Activated T-helper 1 cell treated with anti-CD3 and anti-CD28 coated beads, Interleukin-2, amount 50 U/mL, for 16 hours (primary cell): ENCODE measurements at places on chromosomes 3 and 15.

DNA sequence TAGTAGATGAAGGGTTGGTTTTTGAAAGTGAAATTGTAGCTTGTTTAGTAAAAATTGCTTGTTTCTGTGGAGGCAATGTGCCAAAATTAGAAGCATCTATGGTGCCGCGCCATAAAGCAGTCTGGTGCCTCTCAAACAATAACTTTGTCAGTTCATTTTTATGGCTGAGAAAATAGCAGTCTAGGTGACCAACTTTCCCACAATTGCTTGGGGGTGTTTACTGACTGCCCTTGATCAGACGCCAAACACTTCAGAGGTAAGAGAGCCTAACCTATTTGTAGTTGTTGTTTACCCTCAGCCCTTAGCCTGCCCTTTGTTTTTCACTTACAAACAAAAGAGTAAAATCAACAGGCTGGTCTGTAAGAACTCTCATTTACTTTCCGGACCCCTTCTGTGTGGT is 174.5 kb downstream of the FNDC3B start:
- DNase-seq = no peak

DNA sequence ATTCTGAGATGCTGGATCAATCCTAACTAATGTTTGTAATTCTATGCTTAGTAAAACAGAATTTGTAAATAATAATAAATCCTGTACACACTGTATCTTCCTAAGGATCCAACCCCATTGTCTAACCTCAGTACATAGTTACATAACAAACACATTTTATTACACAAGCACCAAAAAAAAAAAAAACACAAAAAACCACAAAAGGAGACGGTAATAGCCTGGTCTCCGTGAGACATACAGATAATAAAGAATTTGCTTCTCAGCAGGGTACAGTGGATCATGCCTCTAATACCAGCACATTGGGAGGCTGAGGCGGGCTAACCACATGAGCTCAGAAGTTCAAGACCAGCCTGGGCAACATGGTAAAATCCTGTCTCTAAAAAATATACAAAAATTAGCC is 558.7 kb downstream of the MAGI1 start:
- no peak for DNase-seq

GRCh38 chr3:119595639-119596334 is 1.9 kb upstream of the PLA1A start:
- no peak for DNase-seq

DNA sequence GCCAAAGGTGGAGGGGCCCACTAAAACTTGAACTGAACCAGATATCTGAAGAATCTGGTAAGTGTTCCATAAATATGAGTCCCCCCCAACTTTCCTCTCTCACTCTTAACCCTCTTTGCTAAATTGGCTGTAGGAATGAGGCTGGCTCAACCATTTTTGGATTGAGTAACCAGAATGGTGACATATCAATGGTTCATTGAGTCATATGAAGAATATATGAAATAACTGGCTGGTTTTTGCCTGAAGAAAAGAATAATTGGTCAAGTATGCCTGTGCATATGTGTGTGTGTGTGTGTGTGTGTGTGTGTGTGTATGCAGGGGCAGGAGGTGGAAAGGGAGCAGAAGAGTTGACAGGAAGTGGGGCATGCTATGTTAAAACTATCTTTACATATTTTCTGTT is 472.9 kb upstream of the THBS1 start:
- no peak for DNase-seq

DNA sequence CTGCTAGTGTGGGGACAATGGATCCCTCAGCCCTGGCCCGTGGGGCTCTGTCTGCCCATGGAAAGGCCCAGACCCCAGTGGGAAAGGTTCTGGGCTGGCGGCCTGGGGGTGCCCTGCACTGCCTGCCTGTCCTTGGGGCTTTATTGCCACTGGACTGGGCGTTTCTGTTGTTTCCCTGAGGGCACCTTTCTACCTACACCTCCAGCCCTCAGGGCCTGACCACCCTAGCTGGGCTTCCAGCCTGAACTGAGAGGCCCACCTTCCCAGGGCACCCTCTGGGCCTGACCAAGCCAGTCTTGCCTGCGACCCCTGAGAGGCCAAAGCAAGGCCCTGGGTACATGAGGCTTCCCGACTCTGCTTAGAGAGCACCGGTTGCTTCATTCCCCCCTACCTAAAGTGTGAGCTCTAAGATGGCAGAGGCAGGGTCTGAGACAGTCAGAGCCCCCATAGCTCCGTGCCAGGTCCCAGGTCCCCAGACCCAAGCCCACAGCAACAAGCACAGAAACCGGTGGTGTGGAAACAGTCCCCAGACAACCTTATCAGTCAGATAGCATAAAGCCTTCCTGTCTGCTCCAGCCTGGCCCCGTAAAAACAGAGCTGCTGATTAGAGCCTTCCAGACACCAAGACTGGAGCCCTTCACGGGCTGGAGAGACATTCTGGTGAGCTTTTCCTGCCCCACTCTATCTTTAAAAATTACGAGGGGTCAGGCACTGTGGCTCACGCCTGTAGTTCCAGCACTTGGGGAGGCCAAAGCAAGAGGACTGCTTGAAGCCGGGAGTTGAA is 102.8 kb downstream of the CHSY1 start:
- DNase-seq = no peak

GRCh38 chr3:58005669-58006068 is 2.6 kb upstream of the FLNB start:
- DNase-seq = no peak

- DNase-seq = no peak
These were observed 5.2 kb downstream of the WNT5A start for GRCh38 chr3:55481744-55482495.

DNA sequence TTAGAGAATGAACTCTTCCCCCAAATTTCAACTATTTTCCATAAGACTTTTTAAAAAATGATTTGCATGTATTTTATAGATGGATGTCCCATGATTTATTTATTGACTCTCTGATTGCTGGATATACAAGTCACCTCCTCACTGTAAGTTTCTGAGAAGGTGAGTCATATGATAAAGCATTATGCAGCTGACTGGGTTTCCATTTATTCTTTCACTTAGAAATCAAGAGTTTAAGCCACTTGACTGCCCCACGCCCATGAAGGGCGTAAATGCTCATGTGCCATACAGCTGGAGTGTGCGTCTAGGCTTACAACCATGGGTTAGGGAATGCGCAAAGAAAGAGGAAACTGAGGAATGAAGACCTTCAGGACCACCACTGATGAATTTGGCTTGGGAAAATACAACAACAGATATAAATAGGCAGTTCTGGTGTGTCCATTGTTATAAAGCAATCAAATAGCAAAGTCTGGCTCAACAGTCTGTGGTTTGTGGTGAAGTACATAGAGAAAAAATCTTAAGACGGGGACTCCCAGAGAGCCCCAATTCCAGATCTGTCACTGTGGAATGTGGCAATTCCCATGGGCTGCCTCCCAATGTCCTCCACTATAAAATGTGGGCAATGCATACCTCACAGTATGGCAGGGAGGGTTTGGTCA is 20.3 kb downstream of the SLCO2A1 start:
- no peak for DNase-seq

- DNase-seq = no peak
These were observed 35.8 kb upstream of the ATOSA start for GRCh38 chr15:52714968-52715367.

- no peak for DNase-seq
These were observed 43.8 kb upstream of the TLE3 start for GRCh38 chr15:70141376-70142071.

- DNase-seq = no peak
These were observed 65.0 kb downstream of the PDZRN3 start for GRCh38 chr3:73559749-73560148.

DNA sequence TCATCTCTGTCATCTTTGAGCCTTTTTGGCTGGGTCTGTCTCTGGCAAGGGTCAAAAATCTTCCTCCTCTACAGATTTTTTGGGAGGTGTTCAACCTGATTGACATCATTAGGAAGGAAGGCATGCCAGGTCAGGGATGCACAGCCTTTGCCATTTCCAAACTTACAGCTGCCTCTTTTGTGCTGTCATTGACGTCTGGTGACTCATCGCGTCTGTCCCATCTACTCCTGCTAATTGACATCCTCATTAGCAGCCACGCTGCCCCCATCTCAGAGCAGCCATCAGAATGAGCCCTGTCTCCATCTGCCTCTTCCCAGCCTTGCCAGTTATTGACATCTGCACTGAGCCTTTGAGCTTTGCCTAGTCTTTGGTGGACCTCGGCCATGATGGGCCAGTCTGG is 53.0 kb downstream of the PDIA5 start:
- no peak for DNase-seq

GRCh38 chr15:100241572-100242482 is 99.9 kb downstream of the ADAMTS17 start:
- DNase-seq = no peak

- no peak for DNase-seq
These were observed 280.0 kb downstream of the PDCD6IP start for GRCh38 chr3:34078418-34078817.

GRCh38 chr3:168040607-168041208 is 55.0 kb downstream of the GOLIM4 start:
- no peak for DNase-seq

DNA sequence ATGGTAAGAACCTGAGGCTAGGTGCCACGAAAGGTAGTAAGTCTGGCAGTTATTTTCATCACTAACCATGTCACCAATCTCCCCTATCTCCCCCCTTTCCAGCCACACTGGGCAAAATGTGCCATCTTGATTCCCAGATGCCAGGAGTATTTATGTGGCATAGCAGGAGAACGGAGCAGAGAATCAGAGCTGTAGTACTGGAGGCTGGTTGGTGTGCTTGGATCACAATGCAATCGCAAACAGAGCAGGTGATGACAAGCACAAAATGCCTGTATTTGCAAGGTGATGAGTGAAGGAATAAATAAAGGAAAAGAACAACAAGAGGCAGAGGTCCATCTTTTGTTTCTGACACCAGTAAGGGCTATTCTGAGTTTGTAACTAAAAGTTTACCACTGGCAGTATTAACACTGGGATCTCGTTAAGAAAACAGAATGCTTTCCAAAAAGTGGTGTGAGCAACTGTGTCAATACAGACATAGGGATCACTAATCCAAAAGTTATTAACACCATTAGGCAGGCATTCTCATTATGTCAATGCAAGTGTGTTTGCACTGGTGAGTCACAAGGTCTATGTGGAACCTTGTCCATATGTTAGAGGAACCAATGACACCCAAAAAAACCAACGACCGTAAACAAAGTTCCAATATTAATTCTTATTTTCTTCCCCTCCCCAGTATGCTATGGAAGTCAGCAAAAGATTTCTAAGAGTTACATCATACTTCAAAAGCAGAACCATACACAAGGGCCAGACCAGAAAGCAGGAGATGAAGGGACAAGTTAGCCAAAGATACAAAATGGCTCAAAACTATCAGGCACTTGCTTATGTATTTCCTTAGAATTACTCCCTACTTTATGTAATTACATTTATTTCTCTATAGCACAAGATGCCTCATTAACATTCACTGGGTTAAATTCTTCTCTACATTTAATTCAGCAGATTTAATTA is 556.6 kb downstream of the FOXP1 start:
- no peak for DNase-seq

DNA sequence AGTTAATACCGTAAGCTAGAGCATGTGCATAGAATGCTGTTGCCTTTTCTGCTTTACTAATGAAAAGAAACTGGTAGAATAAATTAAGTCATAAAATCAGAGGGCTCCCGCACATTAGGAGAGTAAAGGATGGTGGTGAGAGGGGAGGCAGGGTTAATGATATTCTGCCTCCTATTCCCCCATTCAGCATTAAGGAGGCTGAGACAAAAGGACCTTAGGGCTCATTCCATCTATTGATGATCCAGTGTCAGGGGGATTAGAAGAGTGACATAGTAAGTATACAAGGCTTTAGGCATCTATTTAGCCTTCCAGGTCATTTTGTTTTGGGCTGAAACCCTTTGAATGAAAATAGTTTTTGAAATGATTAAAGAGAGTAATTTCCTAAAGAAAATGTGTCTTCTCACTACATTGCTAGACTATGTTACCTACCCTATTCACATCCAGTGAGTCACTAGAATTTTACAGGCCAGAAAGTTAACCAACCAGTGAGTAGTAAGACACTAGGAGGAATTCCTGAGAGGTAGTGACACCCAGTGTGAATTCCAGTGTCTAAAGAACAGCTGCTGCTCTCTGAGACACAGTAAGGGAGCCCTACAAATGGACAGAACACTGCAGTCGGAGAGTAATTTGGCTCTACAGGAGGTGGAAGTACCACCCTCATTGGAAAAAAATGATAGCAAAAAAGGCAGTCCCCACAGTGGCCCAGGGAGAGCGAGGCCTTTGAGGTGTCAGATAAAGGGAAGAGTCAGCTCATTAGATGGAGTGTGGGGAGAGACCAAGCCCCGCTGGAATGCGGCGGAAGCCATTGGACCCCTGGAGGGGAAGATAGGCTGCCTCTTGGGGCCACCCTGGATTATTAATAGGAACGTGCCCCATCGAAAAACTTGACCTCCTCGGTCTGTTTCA is 67.6 kb downstream of the TUSC7 start:
- DNase-seq = no peak

DNA sequence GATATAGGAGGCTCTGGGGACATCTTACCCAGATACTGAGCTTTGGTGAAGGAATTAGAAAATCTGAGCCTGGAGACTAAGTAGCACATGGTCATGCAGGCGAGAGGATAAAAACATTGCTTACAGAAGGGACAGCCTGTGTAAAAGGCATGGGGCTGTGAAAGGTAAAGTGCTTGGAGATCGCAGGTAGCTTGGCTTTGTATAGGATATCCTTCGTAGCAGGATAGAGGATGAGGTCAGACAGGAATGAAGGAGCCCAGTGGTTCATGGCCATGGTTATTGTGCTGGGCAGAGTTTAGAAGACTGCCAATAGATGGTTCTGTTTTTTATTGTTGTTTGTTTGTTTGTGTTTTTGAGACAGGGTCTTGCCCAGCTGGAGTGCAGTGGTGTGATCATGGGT is 82.5 kb downstream of the SLMAP start:
- no peak for DNase-seq

DNA sequence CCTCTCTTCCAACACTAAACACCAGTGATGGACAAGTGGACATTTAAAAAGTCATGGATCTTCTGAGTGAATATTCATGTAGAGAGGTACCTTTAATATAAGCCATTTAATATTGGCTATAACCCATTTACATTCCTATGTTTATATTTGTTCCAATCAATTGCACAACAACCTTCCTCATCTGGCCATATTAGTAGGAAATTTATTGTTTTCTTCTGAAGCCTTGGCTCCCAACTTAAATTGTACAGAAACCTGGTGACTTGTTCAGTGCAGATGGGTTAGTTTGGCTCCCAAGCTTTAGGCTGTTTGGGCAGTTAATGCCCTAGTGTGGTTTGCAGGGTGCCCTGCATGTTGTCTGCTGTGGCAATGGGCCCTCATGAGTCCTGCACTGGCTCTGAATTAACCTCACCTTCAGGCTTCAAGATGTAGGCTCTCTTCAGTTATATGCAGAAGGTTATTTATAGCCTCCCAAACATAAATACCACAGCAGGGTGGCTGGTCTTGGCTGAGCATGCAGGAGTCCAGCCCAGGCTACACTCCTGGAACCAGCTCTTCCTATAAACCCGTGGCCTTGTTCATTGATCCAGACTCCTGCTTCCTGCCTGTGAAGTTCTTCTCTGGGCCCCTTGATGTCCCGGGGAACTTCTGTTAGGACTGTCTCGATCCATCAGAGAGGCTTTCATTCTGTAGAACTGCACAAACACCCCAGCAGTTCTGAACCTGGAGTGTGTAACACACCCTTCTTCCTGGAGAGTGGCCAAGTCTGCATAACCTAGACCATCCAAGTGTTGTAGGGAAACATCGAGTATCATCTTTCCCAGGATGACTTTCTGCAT is 57.0 kb downstream of the DUT start:
- no peak for DNase-seq
